ENCODE measurements at places on chromosomes 12 and 14.

GRCh38 chr12:7116916-7117315, 7.9 kb upstream of the C1RL start:
- no peak for DNase-seq

GRCh38 chr12:31323391-31324115, 2.4 kb downstream of the SINHCAF start:
- DNase-seq: peak; percentile 44

GRCh38 chr14:88947646-88948598, 123.5 kb downstream of the TTC8 start:
- DNase-seq: no peak

DNA sequence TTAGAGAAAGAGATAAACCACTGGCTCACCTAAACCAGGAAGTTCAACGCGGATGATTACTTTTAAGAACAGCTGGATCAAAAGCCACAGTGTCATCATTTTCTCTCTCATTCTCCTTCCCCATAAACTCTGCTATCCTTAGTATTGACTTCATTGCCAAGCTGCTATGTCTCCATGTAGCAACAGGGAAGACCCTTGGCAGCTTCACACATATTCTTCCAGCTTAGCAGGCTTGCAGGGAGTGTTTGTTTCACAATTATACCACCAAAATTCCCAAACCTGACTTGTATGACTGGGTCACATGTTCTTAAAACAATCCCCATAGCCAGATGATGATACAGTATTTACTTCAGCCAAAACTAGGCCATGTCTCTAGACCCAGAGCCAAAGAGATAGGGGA, 235.5 kb downstream of the PAWR start:
- no peak for DNase-seq

- no peak for DNase-seq
Observed at GRCh38 chr14:20434701-20435581, 1.0 kb downstream of the KLHL33 start.

GRCh38 chr12:16785953-16786352, 180.0 kb upstream of the LMO3 start:
- DNase-seq: no peak

- DNase-seq: no peak
Observed at GRCh38 chr14:23102801-23103200, 2.0 kb downstream of the CIROP start.

DNA sequence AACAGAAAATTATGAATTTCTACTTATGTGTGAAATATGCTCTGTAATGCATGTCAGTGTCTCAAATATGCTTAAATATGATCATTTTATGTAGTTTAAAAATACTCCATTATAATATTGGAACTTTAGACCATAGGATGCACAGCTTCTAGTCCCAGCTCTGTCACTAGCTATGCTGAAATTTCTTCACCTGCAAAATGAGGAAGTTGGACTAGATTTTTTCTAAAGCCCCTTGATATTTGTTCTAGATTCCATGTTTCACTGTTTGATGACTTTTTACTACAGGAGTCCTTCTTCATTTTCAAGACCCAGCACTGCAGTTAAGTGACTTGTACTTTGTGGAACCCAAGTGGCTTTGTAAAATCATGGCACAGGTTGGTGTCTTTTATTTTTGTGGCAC, 90.1 kb downstream of the LRRK2 start:
- no peak for DNase-seq

- DNase-seq: no peak
Observed at GRCh38 chr12:132249689-132250478, 79.5 kb downstream of the GALNT9 start.

- no peak for DNase-seq
Observed at GRCh38 chr14:59283361-59283760, 94.9 kb downstream of the DAAM1 start.

- no peak for DNase-seq
Observed at GRCh38 chr14:20956376-20956976, 1.2 kb downstream of the RNASE2 start.
